H1 (cell line): ENCODE measurements at places on chromosomes 11 and 22.
A peak's percentile ranks its signal among the peaks of the same experiment; 100 is the strongest.

GRCh38 chr22:35938226-35938625 is 90.4 kb downstream of the RBFOX2 start:
- no peaks in the 10 kb centered on the region for H3K4me1 ChIP-seq
- H3K27ac ChIP-seq: no peak overlapping the region
- no peaks in the 10 kb centered on the region for H3K36me3 ChIP-seq
- H3K4me3 ChIP-seq: no peak overlapping the region
- H3K27me3 ChIP-seq: no peaks in the 10 kb centered on the region

DNA sequence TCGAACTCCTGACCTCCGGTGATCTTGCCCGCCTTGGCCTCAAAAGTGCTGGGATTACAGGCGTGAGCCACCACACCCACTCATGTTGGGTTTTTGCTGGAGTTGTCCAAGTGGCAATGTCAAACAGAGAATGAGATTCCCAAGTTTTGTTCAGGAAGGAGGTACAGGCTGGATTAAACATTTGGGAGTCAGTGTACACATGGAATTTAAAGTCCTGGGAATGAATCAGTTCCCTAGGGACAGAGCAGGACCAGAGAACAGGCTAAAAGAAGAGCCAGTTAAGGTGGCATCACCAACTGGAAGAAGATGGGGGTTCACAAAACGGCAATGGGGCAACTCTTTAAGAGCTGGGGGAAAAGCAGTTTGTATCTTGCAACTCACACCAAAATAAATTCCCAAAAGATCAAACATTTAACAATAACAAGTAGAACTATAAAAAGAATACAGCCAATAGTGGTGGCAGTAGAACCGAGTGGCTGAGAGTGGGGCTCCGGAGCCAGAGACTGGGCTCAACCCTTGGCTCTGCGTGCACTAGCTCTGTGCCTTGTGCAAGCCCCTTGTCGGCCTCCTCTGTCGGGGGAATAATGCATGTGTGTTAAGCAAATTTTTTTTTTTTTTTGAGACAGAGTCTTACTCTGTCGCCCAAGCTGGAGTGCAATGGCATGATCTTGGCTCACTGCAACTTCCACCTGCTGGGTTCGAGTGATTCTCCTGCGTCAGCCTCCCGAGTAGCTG is 33.8 kb upstream of the CTSD start:
- H3K4me1 ChIP-seq: no peaks in the 10 kb centered on the region
- no peaks in the 10 kb centered on the region for H3K27me3 ChIP-seq
- no peak for DNase-seq
- H3K36me3 ChIP-seq: no peaks in the 10 kb centered on the region

DNA sequence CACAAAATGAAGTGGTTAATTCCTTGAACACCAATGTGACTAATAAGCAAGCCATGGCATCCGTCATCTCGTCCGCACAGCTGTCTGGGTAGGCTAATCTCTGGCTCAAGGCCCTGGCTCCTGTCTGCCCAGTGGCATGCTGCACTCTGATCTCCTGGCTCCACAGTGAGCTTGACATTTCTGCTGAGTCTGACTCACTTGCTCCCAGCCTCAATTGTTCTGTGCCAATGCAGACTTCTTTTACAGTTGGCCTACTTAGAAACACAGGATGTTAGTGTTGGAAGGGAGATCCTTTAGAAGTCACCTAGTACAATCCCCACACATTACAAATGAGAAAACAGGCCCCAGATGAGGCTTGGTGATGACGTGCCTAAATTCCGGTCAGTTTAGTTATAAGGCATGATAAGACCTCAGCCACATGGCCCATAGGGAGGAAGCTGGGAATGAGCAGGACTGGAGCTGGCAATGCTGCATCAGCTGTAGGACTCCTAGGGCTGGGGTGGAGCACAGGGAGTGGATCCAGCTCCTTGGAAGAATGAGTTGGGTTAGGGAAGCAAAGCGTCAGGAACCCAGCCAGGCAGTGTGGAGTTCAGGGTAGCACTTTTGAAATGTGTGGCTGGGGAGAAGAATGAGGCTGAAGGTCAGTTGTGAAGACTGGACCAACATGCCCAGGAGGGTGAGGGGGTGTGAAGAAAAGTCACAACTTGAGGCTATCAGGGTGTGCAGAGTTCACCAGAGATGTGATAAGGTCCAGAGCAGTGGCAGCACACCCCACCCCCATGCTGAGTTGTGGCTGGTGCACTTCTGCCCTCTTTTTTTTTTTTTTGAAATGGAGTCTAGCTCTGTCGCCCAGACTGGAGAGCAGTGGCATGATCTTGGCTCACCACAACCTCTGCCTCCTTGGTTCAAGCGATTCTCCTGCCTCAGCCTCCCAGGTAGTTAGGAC is 70.2 kb upstream of the EED start:
- no peak overlapping the region for H3K27ac ChIP-seq
- no peak overlapping the region for H3K4me3 ChIP-seq
- H3K36me3 ChIP-seq: no peaks in the 10 kb centered on the region
- no peak for DNase-seq
- no peaks in the 10 kb centered on the region for H3K27me3 ChIP-seq

DNA sequence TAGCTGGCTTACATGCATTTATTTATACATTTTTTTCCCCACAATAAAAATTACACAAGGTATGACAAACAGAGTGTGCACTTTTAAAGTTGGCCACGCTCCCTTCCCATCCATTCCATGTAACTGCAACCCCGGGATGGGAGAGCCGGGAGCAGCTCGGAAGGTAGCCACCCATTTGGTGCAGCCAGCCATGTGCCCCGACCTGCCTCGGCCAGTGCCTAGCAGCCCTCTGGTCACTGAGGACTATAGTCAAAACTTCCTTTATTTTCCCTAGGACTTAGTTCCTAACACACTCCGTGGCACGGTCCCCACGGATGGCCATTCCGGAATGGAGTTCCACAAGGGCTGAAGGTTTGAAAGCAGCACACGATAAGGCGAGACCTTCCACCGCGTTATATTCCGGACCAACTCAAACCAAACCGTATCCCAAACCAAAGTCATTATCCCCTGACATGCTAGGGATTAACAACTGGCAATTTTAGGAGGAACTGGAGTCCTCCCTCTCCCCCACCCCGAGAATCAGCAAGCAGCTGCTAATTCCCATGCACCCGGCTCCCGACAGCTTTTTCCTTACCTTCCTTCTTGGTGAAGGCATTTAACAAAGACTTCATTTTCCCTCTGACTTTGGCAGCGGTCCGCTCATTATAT is 426.4 kb downstream of the SHANK2 start:
- H3K27me3 ChIP-seq: no peaks in the 10 kb centered on the region
- no peak for DNase-seq
- no peaks in the 10 kb centered on the region for H3K36me3 ChIP-seq

- H3K4me1 ChIP-seq: no peaks in the 10 kb centered on the region
- no peak for DNase-seq
- H3K36me3 ChIP-seq: no peaks in the 10 kb centered on the region
- no peak overlapping the region for H3K27ac ChIP-seq
- no peak overlapping the region for H3K4me3 ChIP-seq
- no peaks in the 10 kb centered on the region for H3K27me3 ChIP-seq
These were observed 668.0 kb downstream of the BRD1 start for GRCh38 chr22:49159711-49160110.

GRCh38 chr11:45332276-45332934 is 46.3 kb upstream of the SYT13 start:
- H3K36me3 ChIP-seq: no peaks in the 10 kb centered on the region
- H3K4me1 ChIP-seq: no peaks in the 10 kb centered on the region
- H3K27me3 ChIP-seq: no peaks in the 10 kb centered on the region
- peak; percentile 68 for DNase-seq
- no peak overlapping the region for H3K27ac ChIP-seq

DNA sequence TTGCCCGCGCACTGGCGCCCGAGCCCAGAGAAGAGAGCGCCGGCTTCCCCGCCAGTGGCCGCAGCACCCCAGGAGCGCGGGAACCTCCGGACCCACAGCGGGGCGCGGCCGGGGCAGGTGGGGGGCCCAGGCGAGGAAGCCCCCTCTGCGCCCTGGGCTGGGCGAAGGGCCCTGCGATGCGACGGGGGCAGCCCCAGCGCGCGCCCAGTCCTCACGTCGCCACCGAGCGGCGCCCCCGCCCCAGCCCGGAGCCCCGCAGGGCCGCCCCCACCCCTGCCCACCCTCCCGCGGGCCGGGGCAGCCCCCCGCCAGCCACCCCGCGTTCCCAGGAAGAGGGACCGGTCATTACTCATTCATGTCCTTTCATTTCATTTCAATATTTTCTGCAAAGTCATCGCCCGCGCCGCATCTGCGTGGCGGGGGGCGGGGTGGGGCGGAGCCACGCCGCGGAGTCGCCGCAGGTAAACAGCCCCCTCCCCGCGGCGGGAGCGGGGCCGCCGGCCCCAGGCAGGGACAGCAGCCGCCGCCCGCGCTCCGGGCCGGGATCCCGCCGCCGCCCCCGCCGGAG is 673 bp upstream of the PANX2 start:
- H3K4me1 ChIP-seq: 0 out of 2 replicates have a peak, but pooled peaks cover 9% of the 10 kb centered on the region
- DNase-seq: no peak
- H3K27ac ChIP-seq: no peak overlapping the region
- H3K4me3 ChIP-seq: no peak overlapping the region; the same call in 1 of the 2 replicates
- H3K27me3 ChIP-seq: peaks cover 12% of the 10 kb centered on the region

GRCh38 chr11:104897891-104898684 is at the start of gene CASP12:
TSS of gene CASP12 (minus strand) at chr11:104898460.
- H3K4me1 ChIP-seq: no peaks in the 10 kb centered on the region
- H3K36me3 ChIP-seq: no peaks in the 10 kb centered on the region
- DNase-seq: no peak
- H3K4me3 ChIP-seq: no peak within 1 kb of the TSS

DNA sequence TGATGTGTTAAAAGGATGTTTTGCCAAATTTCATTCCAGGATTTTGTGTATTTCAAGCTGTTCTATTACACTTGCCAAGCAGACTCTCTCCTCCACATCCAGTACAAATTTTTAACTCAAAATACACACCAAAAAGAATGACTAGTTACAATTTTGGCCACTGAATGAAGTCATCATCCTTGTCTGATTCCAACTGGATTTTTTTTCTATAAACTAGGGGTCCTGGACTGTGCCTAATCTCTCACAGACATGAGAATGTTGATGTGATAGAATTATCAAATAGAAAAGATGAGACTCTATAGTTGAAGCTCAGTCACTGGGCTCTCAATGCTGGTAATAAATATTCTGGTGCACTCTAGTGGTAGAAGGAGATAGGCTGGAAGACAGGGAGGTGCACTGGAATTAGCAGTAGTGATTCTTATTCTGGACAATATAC is 85.8 kb downstream of the FANCF start:
- H3K36me3 ChIP-seq: no peaks in the 10 kb centered on the region
- H3K4me1 ChIP-seq: no peaks in the 10 kb centered on the region
- no peaks in the 10 kb centered on the region for H3K27me3 ChIP-seq

- DNase-seq: no peak
- H3K27ac ChIP-seq: no peak overlapping the region
- peaks cover 75% of the 10 kb centered on the region for H3K27me3 ChIP-seq
- H3K4me1 ChIP-seq: peaks cover 24% of the 10 kb centered on the region
- peak overlapping the region; percentile 55; the same call in 1 of the 2 replicates for H3K4me3 ChIP-seq
These were observed 1.8 kb downstream of the FLI1 start for GRCh38 chr11:128695539-128696221.

DNA sequence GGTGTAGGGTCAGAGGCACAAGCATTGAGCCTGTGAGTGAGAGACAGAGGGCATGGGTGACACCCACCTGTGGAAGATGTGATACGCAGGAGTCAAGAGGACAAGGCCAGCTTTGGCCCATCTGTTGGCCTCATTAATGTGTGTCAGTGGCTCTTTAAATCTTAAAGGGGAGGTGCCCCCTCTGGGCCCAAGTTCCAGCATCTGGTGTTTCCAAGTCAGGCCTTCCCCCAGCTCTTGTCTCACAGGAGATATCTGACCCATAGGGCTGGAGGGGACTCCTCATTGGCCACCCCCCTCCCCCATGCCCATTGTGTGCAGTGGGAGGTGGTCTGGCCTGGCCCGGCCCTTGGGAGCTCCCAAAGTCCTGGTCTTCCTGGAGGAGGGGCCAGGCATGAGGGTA is 8.9 kb downstream of the KCNK7 start:
- H3K27me3 ChIP-seq: peaks cover 20% of the 10 kb centered on the region
- no peak for DNase-seq
- H3K36me3 ChIP-seq: no peaks in the 10 kb centered on the region
- no peak overlapping the region for H3K4me3 ChIP-seq
- H3K4me1 ChIP-seq: peaks cover 8% of the 10 kb centered on the region
- H3K27ac ChIP-seq: no peak overlapping the region

DNA sequence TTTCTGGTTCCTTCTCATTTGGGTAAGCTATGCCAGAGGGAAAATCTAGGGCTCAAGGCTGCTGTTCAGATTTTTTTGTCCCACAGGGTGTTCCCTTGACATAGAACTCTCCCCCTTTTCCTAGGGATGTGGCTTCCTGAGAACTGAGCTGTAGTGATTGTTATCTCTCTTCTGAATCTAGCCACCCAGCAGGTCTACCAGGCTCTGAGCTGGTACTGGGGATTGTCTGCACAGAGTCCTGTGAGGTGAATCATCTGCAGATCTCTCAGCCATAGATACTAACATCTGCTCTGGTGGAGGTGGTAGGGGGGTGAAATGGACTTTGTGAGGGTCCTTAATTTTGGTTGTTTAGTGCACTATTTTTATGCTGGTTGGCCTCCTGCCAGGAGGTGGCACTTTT is 167.3 kb upstream of the PGR start:
- no peaks in the 10 kb centered on the region for H3K4me1 ChIP-seq
- no peaks in the 10 kb centered on the region for H3K27me3 ChIP-seq
- H3K27ac ChIP-seq: no peak overlapping the region
- DNase-seq: no peak

- H3K4me3 ChIP-seq: no peak overlapping the region
- peaks cover 8% of the 10 kb centered on the region for H3K4me1 ChIP-seq
- DNase-seq: no peak
- H3K27ac ChIP-seq: no peak overlapping the region
- no peaks in the 10 kb centered on the region for H3K36me3 ChIP-seq
These were observed 25.4 kb downstream of the PDGFB start for GRCh38 chr22:39219071-39220039.

GRCh38 chr11:120065176-120065575 is 72.7 kb downstream of the TRIM29 start:
- H3K4me3 ChIP-seq: no peak overlapping the region
- H3K36me3 ChIP-seq: no peaks in the 10 kb centered on the region
- H3K4me1 ChIP-seq: peaks cover 12% of the 10 kb centered on the region; the same call in 1 of the 2 replicates
- no peak for DNase-seq

GRCh38 chr22:32882360-32882755 is 80.9 kb downstream of the TIMP3 start:
- no peak overlapping the region for H3K4me3 ChIP-seq
- H3K27ac ChIP-seq: no peak overlapping the region
- DNase-seq: no peak
- H3K27me3 ChIP-seq: no peaks in the 10 kb centered on the region

GRCh38 chr11:59574932-59575502 is 40.6 kb downstream of the OSBP start:
- no peak for DNase-seq
- H3K36me3 ChIP-seq: peaks cover 43% of the 10 kb centered on the region
- H3K4me1 ChIP-seq: no peaks in the 10 kb centered on the region
- no peaks in the 10 kb centered on the region for H3K27me3 ChIP-seq
- H3K4me3 ChIP-seq: no peak overlapping the region
